Right lobe of liver (tissue), 6 donors: ENCODE measurements at places on chromosomes 12 and 14.

- no peak overlapping the region for H3K27ac ChIP-seq
- peaks cover 31% of the 10 kb centered on the region for H3K36me3 ChIP-seq
- no peak overlapping the region for H3K4me3 ChIP-seq
Observed at GRCh38 chr14:31395572-31396205, 24.7 kb downstream of the HEATR5A start.

DNA sequence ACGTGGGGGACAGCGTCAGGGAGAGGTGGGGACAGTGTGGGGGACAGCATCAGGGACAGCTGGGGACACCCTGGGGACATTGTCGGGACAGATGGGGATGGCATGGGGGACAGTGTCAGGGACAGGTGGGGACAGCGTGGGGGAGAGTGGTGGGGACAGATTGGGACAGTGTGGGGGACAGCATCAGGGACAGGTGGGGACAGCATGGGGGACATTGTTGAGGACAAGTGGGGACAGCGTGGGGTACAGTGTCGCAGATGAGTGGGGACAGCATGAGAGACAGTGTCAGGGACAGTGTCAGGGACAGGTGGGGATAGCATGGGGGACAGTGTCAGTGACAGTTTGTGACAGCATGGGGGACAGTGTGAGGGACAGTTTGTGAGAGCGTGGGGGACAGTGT lies 240.9 kb downstream of the TMEM121 start:
- H3K4me1 ChIP-seq, result peaks cover 7% of the 10 kb centered on the region
- DNase-seq, result no peak
- H3K4me3 ChIP-seq, result no peak overlapping the region
- no peaks in the 10 kb centered on the region for H3K27me3 ChIP-seq

- H3K4me3 ChIP-seq, result no peak overlapping the region
- no peak for DNase-seq
- H3K27ac ChIP-seq, result no peak overlapping the region
- H3K4me1 ChIP-seq, result peaks cover 4% of the 10 kb centered on the region
- H3K27me3 ChIP-seq, result no peaks in the 10 kb centered on the region
- H3K36me3 ChIP-seq, result peaks cover 12% of the 10 kb centered on the region
Observed at GRCh38 chr12:50822082-50822481, 20.6 kb upstream of the TMPRSS12 start.

DNA sequence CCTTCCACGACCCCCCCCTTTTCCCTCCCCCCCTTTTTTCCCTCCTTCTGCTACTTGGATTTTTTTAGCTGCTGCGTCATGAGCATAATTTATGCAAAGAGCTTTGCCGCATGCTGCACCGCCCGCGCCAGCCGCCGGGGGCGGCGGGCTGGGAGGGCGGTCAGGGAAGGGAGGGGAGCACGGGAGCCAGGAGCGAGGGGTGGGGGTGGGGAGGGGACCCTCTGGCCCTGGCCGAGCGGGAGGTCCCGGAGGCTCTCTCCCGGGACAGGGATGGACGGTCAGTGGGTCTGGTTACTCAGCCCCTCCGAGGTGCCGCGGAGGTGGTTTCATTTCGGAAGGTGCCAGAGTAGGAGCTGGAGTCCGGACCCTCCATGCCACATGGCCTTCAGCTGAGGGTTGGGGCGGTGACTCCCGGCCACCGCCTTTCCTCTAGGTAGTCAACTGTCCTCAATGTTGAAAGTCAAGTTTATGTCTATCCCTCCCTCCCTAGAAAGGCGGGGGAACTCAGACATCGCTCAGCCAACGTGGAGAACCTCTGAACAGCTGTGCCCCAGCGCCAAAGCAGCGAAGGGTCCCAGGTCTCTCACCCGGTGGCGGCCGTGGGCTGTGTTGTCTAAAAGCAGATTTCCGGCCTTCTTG lies at the start of gene POU6F1:
Gene POU6F1, minus strand, starts transcription at position 95 of the 639 bp plus-strand sequence. CDS start 11,226 bp downstream, outside the sequence.
- no peaks in the 10 kb centered on the region for H3K4me1 ChIP-seq
- no peaks in the 10 kb centered on the region for H3K36me3 ChIP-seq
- no peaks in the 10 kb centered on the region for H3K27me3 ChIP-seq
- H3K27ac ChIP-seq, result peak within 1 kb of the TSS; percentile 77

DNA sequence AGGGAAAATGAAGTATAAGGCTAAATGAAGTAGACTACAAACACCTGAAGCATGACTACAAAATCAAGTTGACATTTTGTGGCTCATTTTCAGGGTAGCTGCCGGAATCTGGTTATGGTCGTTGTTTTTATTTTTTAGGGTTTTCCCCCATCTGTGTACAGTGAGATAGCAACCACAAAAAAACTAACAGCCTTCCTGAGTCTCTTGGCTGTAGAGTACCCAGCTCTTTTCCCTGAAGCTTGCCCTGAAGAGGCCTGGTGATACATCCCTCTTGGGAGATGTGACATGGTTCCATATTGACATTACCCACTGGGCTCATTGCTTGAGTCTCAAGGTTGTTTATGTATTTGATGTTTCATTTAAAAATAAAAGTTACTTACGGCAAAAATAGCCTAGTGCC lies 424.0 kb downstream of the ZFP36L1 start:
- no peak overlapping the region for H3K27ac ChIP-seq
- no peak for DNase-seq
- no peaks in the 10 kb centered on the region for H3K36me3 ChIP-seq
- H3K27me3 ChIP-seq, result no peaks in the 10 kb centered on the region
- no peaks in the 10 kb centered on the region for H3K4me1 ChIP-seq
- H3K4me3 ChIP-seq, result no peak overlapping the region
